Fibroblast of upper back skin (primary cell): ENCODE measurements at places on chromosomes 6 and 20.
A peak's percentile ranks its signal among the peaks of the same experiment; 100 is the strongest.

GRCh38 chr20:47016068-47016664 lies 121.5 kb downstream of the EYA2 start:
- DNase-seq, result no peak

DNA sequence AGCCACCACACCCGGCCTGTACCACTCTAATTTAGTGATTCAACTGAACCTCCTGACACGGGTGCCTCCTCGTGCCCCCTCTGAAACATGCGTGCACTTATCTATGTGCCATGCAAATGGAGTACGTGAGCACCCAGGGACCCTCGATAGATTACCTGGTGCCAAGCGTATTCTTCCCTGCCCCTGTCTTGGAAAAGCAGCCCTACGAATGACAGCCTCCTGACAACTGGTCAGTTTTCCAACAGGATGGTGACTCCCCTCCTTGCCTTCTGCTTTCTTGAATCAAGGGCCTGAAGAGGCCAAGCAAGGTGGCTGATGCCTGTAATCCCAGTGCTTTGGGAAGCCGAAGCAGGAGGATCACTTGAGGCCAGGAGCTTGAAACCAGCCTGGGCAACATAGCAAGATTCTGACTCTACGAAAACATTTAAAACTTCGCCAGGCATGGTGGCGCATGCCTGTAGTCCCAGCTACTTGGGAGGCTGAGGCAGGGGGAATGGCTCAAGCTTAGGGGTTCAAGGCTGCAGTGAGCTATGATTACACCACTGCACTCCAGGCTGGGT lies 25.4 kb upstream of the SYNJ2 start:
- DNase-seq, result no peak

DNA sequence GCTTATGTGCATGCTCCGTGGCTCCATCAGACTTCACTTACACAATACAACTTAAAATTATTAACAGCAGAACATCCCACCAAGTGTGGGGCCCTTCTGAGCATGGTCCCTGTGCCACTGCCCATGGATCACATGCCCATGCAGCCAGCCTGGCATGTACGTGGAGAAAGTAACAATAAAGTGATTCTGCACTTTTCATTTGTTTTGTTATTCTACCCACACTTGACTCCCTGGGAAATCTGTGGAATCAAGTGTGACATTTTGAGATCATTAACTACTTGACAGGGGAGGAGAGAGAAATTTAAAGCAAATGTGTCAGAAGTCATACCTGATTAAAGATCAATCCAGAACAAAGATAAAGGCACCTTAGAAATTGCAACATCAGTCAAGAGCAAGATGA lies 112.0 kb downstream of the ISM1 start:
- no peak for DNase-seq

DNA sequence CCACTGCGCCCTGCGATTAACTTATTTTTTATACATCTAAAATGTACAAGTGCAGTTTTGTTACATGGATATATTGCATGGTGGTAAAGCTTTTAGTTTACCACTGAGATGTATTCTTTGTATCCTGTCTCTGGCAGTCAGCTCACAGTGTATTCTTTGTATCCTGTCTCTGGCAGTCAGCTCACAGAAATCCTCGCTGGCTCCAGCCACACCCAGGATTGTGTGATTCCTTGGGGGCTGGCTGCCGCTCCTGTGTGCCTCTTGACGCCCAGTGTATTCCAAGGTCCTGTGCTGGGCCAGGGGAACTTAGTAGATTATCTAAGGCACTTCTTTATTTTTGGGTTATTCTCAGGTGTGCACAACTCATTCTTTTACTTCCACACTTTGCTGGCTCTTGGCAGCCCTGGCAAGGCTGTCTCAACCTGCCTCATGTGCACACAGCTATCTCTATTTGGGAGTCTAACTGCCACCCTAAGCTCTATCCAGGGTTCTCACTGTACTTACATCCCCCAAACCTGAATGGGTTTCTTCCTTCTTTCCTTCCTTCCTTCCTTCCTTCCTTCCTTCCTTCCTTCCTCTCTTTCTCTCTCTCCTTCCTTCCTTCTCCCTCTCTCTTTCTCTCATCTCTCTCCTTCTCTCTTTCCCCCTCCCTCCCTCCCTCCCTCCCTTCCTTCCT lies 12.4 kb upstream of the RNF24 start:
- no peak for DNase-seq

DNA sequence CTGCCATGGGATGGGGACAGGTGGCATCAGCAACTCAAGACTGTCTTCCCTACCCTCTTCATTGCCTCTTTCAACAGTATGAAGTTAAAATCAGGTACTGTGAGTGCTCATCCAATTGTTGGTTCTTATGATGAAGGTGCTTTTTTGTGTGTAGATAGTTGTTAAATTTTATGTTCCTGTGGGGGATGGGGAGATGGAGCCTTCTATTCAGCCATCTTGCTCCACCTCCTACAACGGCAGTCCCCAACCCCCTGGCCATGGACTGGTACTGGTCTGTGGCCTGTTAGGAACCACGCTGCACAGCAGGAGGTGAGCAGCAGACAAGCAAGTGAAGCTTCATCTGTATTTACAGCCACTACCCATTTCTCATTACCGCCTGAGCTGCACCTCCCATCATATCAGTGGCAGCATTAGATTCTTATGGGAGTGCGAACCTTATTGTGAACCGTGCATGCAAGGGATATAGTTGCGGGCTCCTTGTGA lies 47.8 kb upstream of the TOP1 start:
- no peak for DNase-seq

DNA sequence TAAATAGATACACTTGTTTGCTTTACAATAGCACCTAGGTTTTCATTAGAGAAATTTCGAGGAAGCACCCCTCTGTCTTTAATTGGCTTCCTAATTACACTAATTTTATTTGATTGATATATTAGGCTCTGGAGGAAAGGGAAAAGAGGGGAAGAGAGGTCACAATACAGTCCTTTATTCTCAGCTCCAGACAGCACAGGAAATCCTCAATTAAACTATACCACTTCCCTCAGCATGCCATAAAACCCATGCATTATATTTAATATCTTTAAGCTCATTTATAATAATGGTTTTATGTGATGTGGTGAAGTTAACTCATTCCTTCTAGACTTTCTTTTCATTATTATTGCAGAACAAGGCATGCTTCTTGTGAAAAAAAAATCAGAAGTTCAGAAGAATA lies 17.7 kb upstream of the PDE7B start:
- DNase-seq, result no peak

DNA sequence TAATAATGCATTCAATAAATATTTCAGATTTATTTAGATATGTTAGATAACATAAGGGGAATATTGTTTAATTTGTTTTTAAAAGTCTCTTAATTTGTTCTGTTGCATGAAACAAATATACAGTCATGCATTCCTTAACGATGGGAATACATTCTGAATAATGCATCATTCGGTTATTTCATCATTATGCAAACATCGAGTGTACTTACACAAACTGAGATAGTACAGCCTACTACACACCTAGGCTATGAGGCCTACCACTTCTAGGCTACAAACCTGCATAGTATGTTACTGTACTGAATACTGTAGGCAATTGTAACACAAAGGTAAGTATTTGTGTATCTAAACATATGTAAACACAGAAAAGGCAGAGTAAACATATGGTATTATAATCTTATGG lies 118.7 kb downstream of the EPHA7 start:
- DNase-seq, result no peak

GRCh38 chr20:45218636-45219035 lies 2.5 kb upstream of the SEMG2 start:
- DNase-seq, result no peak

DNA sequence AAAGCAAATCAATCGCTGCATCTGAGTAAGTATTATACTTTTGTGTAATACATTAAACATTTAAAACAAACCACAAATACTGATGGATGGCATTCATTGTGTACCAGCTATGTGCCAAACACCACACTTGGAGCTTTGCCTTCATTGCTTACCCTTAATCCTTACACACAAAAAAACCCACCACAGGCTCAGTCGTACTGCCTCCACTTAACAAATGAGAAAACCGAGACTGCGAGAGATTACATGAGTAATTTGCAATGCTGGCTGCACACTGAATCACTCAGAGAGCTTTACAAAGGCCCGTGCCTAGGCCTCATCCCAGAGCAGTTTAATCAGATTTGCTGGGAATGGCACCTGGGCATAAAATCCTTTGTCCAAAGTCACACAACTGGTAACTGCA lies 130.5 kb downstream of the EDN1 start:
- peak; percentile 41 for DNase-seq

GRCh38 chr6:55276745-55277530 lies 50.3 kb upstream of the GFRAL start:
- DNase-seq, result peak; percentile 70

- DNase-seq, result peak; percentile 47
Measured at GRCh38 chr20:51712501-51713212, 55.5 kb downstream of the ATP9A start.

GRCh38 chr20:17911927-17912326 lies 56.7 kb downstream of the SNX5 start:
- DNase-seq, result no peak

DNA sequence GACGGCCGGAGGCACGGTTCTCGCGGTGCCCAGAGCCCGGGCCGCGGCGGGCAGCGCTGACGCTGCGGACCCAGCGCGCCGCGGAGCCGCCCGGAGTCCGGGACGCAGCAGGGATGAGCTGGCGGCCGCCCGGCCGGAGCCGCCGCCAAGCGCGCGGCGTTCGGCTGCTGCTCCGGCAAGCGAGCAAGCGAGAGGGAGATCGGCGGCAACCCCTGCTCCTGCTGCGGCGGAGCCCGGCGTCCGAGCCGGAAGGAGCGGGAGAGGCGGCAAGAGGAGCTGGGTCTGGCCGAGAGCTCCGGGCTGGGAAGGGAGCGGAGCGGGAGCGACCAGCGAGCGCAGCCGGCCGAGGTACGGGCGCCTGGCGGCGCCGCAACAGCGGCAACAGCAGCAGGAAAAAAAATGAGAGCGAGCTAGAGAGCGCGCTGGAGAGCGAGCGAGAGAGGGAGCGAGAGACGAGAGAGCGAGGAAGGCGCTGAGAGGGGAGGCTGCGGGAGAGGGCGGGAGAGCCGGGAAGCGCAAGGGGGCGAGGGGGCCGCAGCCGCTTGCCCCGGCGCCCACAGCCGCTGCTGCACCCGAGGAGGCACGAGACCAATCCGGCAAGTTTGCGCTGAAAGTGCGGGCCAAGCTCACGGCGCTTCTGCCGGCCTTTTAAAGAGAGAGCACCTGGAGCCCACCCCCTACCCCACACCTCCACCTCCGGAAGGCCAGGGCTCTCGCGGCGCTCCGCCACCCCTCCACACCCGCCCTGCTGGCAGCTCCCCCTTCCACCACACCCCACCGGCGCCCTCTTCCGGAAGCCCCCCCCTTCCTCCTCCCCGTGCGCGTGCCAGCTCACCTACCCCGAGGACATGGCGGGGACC lies 496 bp downstream of the GRM4 start:
- DNase-seq, result peak; percentile 23

DNA sequence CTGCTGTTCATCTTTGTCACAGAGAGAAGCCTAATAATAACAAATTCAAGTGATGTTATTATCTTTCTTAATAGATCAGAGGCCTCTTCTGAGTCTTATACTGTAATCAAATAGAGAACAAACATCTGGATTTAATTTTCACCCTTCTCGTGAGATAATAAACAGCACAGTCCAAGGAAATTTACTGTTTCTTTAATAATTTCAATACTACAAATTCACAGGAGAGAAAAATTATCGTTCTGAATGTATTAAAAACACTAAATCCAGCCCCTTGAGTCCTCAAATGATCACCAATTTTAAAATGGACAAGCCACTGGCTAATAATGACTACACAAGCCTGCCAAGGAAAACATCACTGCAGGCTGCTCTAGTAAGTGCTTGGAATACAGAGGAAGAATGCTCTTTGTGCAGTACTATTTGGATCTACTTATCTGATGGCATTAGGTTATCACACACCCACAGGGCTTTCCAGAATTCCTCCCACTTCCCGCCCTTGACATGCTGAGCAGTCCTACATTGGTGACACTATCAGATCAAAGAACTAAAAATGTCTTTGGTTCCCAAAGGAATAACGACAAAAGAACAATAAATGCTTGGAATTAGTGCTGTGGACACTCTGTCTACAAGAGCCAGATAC lies 38.1 kb downstream of the SYNE1 start:
- DNase-seq, result peak; percentile 7

GRCh38 chr20:2920473-2920872 lies 47.2 kb downstream of the PTPRA start:
- DNase-seq, result no peak

GRCh38 chr20:16229813-16230212 lies 343.4 kb downstream of the KIF16B start:
- DNase-seq, result no peak
